ENCODE measurements at places on chromosomes 2 and 18.

DNA sequence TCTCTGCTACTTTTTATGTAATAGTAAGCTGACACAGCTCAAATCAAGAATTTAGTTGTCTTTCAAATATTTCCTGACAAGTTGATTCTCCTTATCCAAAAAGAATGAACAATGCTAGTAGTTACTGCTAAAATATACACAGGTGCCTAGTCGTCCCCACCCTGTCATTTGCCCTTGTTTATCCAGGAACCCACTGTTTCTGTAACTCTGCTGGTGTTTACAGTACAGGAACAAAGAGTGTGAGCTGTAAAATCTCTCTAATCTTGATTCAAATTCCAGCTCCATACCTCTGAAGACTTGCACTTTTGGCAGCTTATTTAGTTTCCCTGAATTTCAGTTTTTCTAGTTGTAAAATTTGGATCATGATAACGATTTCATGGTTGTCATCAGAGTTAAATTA is 21.1 kb upstream of the SCYGR2 start:
- no peak for DNase-seq

DNA sequence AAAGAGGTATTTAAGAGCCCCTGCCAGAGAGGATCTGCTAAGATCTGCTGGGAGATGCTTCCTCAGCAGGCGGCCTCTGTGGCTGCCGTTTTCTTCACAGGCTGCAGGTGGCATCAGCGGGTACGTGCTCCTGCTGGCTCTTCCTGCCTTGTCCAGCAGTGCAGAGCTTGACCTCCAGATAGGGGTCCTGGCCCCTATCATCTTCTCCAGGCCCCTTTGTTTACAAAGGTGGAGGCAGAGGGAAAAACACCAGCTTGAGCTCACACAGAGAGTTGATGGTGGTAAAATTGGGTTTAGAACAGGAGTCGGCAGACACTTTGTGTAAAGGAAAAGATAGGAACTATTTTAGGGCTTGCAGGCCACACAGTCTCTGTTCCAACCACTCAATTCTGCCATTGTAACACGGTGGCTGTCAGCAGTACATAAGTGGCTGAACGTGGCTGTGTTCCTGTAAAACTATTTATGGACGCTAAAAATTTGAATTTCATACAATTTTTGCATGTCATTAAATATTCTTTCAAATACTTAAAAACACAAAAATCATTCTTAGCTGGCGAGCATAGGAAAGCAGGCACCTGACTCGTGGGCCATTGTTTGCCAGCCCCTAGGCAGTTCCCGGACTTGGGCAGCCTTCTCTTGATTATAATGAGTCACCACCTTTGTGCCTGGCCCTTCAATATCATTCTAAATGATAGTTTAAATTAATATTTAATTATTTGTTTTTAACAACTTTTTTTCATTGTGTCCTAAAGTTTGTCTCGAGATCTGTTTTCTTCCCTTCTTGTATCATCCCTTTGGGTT is 98.2 kb upstream of the B3GNT7 start:
- DNase-seq: peak; percentile 28

DNA sequence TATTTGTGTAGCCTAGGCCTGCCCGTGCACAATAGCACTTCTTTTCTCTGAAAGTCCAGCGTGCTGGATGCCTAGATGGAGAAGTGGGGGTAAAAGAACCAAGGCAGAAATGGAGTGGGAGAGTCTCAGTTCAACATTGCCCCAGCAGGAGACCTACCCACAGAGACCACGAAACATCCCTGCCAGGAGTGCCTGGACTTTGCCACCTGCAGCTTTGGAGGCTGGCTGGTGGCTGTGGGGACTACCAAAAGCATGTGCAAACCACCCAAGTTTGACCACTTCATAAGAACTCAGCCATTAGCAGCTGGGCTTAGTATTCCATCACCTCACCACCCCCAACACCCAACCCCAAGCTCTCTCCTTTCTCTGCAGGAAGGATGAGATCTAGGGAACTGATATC is 416.9 kb upstream of the ID2 start:
- DNase-seq: no peak

DNA sequence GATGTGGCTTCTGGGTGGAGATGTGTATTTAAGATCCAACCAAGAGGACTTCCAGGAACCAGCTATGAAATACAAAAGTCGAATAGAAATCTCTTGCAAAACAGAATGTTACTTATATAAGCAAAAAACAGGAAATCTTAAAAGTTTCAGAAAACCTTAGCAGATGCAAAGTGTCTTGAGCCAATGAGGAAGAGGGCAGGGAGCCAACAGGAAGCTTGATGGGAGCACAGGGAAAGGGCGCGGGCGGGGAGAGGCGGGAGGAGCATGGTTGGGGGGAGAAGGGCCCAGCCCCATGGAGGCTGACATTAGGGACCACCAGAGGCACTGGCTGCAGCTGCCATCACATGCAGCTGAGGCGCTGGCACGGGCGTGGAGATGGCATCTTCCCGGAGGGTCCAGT is 203.3 kb downstream of the SNTG2 start:
- DNase-seq: no peak

DNA sequence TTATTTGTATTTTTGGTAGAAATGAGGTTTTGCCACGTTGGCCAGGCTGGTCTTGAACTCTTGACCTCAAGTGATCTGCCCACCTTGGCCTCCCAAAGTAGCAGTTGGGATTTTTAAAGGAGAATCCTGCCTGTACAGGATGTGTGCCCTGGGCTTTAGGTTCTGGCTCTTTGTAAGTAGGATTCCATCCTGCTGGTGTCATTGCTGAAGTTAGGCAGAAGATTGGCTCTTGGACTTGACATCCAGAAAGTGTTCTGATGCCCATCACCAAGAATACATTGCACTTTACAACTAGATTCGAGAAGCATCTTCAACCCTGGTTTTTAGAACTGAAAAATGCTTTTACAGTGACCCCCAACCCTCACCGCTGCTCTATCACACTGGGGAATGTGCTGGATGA is 4.4 kb upstream of the TWIST2 start:
- DNase-seq: peak; percentile 28

DNA sequence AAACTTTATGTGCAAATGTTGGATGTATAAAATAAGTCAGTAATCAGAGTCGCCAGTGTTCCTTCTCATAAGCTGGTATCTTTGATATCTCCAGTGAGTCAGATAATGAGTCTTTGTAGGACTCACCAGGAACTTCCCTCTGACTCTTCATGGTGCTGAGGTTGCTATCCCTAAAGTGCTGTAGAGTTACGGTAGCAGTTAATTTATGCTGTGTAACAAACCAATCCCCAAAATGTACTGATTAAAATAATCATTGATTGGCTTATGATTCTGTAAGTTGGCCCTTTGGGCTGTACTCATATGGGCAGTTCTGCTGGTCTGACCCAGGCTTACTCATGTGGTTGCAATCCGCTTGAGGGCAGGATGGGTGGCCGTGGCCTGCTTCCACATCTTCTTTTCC is 43.8 kb downstream of the MAIP1 start:
- no peak for DNase-seq

GRCh38 chr2:233764264-233764663 is 4.2 kb downstream of the UGT1A1 start:
- DNase-seq: peak; percentile 11

GRCh38 chr2:160507464-160507863 is 13.9 kb upstream of the RBMS1 start:
- DNase-seq: peak; percentile 17

DNA sequence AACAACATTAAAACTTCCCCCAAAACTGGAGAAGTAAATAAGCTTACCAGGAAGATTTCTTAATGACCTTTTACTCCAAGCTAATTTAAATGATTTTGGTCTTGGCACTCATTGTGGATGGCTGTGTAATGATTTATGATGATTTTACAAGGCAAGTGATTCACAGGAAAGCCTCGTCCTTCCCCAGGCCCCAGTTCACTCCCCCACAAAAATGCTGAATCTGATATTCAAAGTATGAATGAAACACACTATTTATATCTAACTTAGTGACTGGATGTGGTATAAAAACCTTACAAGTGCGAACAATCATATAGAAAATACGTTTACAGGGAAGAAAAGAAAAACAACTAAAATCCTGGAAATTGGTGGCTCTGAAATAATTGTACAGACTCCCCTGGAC is 49.8 kb downstream of the ZNF516 start:
- DNase-seq: peak; percentile 93

DNA sequence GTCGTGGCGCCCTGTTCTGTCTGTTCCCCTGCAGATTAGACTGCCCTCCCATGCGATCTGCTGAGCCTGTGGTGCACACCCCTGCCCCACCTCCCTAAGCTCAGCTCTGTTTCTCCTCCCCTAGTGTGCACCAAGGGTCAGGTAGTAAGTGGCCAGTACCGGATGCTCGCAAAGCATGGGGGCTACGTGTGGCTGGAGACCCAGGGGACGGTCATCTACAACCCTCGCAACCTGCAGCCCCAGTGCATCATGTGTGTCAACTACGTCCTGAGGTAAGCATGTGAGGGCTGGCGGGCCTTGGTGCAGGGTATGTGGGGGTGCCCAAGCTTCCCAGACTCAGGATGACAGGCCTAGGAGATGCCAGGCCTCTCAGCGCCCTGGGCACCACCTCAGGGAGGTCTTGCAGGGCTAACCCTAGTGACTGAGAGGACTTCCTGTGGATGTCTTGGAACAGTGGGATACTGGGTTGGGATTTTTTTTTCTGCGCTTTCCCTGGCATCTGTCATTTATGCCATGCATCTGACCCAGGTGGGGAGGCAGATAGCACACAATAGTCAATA is 78.4 kb downstream of the EPAS1 start:
- no peak for DNase-seq

GRCh38 chr18:71743634-71744033 is 800.5 kb downstream of the CBLN2 start:
- DNase-seq: no peak

DNA sequence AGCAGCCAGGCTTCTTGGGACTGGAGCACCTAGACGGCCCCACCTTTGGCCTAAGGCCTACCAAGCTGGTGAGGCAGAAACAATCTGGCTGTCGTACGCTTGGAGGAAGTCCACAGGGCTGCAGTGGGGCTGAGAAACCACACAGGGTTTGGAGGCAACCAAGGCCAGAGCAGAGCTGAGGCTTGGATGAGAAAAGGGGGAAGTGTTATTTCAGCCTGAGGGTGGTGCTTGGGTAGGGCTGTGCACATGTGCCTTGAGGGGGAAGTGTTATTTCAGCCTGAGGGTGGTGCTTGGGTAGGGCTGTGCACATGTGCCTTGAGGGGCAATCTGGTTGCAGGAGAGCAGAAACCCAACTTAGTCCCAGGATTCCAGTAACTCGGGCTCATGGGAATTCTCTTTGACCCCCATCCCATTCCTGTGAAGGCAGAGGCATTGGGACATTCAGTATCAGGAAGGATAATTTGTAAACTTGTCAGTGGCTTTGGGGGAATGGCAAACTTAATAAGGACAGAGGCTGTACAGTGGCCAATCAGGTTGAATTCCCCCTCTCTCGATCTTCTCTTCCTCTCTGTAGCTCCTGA is 971 bp upstream of the FBXO41 start:
- no peak for DNase-seq

DNA sequence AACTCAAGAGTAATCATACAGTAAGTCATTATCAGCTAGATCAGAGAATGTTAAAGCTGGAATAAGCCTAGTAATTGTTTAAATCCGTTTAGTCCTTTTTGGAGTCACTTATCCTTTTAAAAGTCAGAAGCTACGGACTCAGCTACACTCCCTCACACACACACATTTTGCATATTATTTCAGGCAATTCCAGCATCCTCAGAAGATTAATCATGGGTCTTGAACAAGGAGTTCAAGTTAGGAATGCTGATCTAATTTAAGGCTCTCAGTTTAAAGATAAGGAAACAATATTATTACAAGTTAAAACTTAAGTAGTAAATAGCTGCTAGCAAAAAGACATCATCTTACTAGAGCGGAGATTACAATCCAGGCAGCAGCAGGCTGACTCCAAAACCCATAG is 74.3 kb downstream of the GTF3C3 start:
- DNase-seq: no peak

DNA sequence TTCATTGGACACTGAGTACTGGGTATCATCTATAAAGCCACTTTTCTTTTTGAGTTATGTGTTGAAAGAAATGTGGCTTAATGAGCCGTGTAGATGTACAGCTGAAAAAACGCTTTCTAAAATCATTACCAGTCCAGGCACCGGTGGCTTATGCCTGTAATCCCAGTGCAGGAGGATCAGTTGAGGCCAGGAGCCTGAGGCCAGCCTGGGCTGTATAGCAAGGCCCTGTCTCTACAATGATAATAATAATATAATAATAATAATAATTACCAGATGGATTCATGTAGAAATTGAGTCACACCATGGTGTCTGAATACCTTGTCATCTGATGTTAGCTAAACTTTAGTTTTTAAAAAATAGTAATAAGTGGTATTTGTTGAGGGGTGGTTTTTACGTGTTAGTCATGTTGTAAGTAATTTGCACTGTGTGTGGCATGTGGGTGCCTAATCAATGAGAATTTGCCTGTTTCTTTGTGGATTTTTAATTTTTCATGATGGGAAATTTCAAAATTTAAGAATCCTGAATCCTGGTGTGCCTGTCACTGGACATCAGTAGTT is 30.1 kb downstream of the NCK2 start:
- DNase-seq: no peak

- no peak for DNase-seq
Observed at GRCh38 chr2:155141418-155141817, 442.9 kb downstream of the KCNJ3 start.

- peak; percentile 99 for DNase-seq
Observed at GRCh38 chr2:99662761-99663341, 173.0 kb upstream of the REV1 start.

DNA sequence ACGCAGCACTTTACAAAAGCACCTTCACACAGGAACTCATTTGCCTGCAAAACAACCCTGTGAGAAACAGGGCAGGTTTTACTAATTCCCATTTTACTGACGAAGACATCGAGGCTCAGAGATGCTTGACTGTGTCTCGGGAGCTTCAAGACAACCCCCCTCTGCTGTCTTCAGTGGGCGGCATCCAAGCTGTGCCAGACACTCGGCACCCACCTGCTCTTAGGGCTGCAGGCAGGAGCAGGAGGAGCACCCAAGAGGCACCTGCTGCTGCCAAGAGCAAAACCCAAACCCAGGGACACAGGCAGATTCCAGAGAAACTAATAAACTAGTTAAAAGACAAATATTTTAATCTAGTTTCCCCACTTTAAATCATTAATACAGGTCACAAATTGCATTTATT is 67.9 kb downstream of the PPP4R1 start:
- DNase-seq: no peak
